Karpas-422 (cell line): ENCODE measurements at places on chromosomes 11 and 22.

- no peak for DNase-seq
Observed at GRCh38 chr22:49953027-49953679, 7.4 kb upstream of the PIM3 start.

DNA sequence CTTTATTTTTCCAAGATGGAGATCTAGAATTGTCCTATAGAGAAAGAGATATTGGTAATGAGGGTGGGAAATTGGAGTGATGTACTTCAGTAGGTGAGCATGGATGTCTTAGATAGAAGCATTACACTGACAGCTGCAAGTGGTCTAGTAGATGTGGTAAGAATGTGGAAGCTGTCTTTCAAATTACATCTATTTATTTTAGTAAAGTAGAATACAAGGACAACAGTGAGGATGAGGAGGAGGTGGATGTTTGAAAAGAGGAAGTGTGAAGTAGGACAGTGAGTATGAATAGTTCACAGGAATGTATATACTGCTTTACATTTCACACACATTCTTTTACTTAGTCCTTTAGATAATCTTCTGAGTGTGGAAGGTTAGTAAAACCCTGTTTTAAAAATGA, 64.2 kb downstream of the HIPK3 start:
- DNase-seq = no peak

GRCh38 chr11:68215524-68216170, 2.6 kb upstream of the KMT5B start:
- DNase-seq = no peak

- peak; percentile 57 for DNase-seq
Observed at GRCh38 chr11:561148-562003, 606 bp downstream of the RASSF7 start.

- no peak for DNase-seq
Observed at GRCh38 chr11:111395081-111395480, 16.0 kb upstream of the POU2AF1 start.

DNA sequence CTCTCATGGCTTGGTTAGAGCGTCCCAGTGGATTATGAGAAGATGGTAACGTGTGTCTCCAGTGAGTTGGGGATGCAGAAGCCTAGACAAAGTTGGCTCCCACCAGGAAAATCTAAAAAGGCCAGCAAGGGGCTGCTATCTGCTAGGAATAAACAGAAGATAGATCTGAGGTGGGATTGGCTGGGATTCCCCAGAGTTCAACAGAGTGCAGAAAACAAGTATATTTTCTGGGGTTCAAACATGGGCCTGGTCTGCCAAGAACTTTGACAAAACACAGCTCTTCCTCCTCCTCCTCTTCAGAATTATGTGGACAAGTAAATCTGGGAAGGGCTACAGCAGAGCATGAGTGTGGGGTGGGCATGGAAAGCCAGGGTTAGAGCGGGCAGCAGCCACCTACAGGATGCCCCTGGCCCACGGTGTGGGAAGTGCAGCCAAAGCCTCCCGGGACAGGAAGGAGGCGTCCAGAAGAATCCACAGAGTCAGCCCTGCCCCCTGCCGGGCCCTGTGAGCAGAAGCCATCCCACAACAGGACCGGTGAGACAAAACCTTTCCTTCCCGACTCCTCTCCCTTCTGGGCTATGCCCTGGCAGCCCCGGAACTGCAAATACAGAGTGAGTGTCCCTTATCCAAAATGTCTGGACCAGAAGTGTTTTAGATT, 67.1 kb downstream of the CD82 start:
- peak; percentile 66 for DNase-seq

DNA sequence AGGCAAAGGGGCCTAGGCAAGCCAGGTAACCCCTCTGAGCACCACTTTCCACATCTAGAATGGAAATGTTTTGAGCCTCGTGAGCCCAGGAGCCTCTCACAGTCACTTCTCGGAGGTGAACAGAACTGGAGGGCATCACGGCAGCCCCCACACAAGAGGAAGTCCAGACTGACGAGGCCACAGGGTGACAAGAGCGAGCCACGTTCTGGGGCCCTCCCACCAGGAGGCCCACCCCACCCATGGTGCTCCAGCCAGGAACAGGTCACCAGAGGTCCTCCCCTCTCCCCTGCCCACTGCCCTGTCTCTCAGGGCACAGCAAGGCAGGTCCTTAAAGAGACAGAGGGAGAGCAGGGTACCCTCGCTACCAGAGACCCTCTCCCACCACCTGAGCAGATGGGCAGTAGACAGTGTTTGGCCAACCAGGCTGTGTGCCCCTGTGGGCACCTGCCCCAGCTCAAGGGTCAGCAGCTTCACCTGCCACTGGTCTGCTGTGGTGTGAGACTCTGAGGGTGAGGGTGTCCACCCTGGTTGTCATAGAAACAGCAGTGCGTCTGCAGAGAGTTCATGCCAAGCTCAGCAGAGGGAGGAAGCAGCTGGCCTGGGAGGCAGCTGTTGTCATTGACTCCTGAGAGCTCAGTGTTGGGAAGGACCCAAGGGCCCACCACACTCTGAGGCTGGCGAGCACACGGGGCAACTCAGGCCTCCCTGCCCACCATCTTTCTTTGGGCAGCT, 31.4 kb downstream of the RSPH14 start:
- DNase-seq = no peak

DNA sequence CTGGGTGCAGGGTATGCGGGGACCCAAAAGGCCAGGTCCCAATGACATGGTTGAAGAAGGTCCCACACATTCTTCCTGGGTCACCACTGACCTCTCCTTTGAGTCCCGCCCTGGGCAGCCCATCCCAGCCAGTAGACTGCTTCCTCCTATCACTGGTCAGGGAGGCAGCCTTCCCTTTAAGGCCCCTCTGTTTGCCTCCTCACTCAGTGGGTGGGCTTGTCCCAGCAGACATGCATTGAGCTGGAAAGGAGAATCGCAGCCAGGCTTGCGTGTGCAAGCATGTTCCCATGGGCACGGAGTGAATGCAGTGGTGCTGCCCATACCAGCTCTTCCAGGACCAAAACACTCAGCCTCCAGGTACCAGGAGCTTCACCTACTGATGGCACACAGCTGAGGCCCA, 162.4 kb upstream of the SYT13 start:
- DNase-seq = no peak

DNA sequence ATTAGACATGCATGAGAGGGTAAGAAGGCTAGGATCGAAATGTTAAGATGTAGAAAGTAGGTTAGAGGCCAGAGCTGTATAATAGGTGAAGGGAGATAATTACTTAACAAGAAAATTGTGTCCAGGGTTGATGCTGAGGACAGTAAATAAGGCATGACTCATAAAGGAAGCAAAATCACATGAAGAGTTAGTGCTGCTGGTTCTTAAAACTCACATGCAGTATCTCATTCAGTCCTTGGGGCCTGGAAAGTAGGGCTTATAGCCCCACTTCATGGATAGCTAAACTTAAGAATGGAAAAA, 130.2 kb downstream of the NCAM1 start:
- DNase-seq = no peak

DNA sequence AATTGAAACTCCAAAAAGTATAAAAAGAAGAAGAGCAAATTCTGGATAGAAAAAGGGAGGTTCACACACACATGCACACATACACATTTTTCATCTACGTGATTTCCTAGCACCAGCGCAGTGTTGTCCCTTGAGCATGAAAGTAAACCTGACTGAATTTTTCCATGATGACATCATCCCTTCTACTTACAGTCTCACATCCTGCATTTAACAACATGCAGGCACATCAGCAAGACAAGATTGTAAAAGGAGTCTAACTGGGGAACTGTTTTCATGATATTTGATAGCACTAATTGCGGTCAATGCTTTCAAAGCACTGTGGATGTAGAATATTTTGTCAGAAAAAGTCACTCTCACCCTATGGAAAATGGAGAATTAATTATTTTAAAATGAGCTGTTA, 36.6 kb downstream of the GAS2 start:
- DNase-seq = no peak

DNA sequence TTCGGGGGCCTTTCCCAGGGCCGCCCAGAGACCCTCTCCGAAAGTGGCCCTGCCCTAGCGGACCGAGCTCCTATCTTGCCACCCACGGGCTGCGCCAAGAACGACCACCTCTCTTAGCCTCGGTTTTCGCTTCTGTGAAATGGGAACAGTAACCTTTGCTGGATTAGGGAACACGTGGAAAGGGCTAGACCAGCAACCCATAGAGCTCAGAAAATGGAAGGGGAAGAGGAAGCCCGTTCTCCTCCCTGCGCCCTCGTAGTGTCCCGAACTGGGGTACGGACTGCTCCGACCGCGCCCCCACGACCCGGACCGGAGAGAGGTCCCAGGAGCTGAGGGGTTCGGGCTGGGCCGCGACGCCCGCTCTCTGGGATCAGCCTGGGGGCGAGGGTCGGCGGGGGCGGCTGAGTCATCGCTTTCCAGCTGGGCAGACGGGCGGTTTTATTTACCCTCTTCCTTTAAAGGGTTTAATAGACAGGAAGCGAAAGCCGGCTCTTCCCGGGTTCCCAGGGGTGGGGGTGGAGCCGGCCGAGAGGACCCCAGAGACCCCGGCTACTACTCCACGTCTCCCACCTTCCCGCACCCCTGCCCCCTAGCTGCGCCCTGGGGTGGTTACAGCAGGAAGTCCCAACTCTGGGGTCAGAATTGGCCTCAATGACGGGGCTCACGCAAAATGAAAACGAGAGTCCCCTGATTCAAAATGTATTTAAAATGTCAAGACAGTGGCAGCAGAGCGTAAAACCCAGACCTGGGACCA, 907 bp upstream of the PHLDA2 start:
- DNase-seq = peak; percentile 58

DNA sequence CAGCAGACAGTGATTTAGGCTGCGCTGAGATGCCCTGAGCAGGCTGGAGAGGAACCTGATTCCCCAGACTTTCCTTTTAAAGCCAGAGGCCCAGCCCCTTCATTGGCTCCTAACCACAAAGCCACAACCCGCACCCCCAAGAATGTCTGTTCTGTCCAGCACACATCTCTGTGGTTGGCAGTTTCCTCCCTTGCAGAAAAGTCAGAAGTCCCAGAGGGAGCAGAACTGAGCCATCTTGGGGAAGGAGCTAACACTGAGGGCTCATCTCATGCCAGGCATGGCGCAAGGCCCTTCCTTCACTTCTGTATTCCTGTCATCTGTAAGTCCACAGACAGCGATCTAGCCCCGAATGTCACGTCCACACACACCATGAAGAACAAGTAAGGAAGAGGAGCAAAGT, 97.1 kb upstream of the SYT13 start:
- no peak for DNase-seq

- peak; percentile 64 for DNase-seq
Observed at GRCh38 chr22:44444341-44445306, 53.4 kb downstream of the RTL6 start.

DNA sequence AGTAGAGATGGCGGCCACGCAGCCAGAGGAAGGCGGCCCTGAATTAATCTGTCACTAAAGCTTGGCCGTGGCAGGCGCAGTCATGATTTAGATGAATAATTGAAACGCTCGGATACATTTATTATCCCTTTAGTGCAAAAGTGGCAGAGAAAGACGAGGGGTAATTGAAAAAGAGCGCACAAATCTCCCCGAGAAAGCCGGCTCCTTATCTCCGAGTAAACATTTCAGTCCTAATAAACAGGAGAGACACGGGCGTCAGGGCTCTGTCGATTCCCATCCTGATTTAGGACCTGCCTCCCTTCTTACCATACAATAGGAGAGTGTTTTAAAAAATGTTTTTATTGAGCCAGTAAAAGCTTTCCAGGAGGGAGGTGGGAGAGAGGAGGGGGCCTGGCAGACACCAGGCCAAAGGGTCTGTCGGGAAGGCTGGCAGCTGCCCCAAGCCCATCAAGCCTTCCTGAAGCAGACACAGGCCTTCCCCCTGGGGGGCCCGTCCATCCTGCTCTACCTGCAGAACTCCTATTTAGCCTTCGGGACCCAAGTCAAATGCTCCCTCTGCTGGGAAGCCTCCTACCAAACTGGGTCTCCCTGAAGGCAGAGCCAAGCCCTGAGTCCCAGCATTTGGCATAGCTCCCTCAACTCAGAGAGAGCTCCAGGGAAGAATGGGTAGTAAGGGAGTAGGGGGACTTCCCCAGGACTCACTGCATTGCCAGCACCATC, 22.8 kb downstream of the OTUB1 start:
- DNase-seq = no peak

DNA sequence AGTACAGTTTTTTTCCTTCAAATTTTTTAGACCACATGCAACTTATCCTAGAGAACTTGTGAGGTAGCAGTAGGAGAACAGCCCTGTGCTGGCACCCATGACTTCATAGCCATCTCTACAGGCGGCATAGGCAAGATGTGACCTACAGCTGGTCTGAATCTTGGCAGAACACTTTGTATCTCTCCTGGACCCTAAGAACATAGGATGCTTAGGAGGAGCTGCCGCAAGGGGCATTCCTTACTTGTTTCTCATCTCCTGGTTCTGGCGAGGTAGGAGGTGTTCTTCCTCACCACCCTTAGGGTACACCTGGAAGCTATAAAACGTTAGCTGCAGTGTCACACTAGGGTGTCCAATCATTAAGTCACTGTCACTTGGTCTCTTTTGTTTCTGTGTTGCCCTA, 16.4 kb downstream of the CWC15 start:
- DNase-seq = no peak

DNA sequence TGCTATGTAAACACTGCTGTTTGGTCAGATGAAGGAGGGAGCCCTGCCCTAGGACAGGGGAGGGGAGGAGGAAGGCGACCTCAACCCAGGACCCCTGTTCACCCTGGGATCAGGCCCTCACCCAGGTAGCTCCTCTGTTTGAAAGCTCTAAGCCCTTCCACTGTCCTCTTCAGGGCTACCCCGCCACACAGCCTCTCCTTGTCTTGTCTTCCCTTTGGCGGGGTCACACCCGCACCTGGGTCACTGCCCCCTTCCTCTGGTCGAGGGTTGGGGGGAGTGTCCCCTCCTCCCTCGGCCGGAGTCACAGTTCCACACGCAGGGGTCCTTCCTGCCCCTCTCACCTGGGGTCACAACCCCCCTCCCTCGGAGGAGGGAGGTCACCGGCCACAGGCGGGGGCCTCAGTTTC, 463 bp upstream of the PTPMT1 start:
- no peak for DNase-seq

DNA sequence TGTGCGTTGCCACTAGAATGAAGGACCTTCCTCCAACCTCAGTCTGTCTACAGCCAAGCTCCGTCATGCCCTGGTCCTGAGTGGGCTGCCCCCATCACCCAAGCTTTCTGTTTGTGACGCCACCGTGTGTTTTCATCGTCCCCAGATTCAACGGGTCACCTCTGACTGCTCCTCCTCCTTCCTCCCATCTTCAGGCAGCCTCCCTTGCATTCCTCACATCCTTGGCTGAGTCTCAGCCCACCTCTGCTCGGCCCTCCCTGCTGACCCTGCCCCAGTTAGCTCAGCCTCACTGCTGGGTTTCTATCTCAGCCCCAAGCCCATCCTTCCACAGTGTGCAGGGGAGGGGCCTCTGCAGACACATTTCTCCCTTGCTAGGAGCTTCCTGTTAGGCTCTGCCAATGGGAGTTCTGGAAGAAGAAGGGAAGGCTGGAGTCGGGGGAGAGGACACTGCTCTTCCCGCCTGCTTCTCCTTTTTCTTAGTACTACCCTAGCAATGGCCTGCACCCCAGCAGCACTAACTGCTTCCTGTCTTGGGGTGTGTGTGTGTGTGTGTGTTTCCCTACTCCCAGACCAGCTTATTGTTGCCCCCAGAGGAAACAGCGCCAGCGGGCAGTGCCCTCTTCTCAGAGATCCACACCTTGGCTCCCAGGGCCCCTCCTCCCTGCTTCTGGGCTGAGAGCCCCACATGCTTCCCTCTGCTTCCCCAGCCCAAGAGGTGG, 5.2 kb downstream of the IFT27 start:
- DNase-seq = peak; percentile 9

- DNase-seq = no peak
Observed at GRCh38 chr11:72885749-72886609, 71.8 kb downstream of the ATG16L2 start.
